SW 1271 (cell line): ENCODE measurements at places on chromosomes 12 and 14.

DNA sequence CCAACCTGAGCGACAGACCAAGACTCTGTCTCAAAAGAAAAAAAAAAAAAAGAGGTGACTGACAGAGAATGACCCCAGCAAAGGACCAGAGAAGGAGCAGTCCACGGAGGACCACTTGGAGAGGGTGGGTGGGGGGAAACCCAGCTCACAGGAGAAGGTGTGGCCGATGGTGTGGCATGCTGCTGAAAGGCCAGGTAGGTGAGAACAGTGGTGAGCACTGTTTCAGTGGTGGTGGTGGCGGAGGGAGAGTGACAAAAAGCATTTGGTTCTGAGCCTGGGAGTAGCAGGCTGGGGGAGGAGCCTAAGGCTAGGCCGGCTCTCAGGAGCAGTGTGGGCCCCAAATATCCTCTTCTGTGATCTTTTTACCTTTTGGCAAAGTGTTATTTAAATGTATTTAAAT is 63.8 kb downstream of the IRF2BPL start:
- DNase-seq = no peak

DNA sequence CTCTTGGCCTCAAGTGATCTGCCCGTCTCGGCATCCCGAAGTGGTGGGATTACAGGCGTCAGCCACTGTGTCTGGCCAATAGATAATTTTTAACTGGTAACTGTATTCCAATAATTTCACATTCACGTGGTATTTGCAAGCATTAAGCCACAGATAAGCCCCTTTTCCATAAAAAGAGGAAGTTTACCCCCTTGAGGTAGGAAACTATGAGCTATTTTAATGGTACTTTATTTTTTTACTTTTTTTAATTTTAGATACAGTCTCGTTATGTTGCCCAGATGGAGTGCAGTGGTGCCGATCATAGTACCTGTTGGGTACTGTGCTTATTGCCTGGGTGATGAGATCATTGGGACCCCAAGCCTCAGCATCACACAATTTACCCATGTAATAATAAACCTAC is 42.9 kb upstream of the AP4S1 start:
- no peak for DNase-seq

DNA sequence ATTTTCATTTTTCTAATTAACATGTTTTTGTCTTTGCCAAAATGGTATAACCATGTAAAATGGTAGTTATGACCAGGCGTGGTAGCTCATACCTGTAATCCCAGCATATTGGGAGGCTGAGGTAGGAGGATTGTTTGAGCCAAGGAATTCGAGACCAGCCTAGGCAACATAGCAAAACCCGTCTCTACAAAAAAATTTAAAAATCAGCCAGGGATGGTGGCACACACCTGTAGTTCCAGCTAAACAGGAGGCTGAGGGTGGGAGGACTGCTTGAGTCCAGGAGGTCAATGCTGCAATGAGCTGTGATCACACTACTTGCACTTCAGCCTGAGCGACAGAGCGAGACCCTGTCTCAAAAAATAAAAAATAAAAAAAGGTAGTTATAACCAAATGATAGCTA is 23.1 kb downstream of the PPTC7 start:
- no peak for DNase-seq

GRCh38 chr14:69244946-69245345 is 15.0 kb upstream of the GALNT16 start:
- no peak for DNase-seq

- no peak for DNase-seq
Observed at GRCh38 chr14:88241810-88242209, 81.3 kb downstream of the KCNK10 start.

DNA sequence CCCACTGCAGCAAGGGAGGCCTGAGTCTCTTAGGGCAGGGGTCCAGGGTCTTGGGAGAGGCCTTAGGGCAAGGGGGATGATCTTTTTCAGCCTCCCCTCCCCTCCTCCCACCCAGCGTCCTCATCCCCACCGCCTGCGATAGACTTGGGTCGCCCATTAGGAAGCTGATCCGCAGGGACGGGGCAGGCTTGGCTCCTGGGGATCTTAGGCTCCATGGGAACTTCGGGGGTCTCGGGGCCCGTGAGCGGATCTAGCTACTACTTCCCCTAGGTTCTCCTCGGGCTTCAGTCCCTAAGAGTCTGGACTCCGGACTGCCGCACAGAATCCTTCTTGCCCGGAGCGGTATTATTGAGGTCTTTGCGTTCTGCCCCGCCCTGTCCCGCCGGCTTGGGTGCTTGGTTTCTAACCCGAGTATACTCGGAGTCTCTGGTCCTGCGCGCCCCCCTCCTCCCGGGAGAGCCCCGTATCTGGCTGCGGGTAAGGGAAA is 2.2 kb upstream of the PTHLH start:
- DNase-seq = no peak

- DNase-seq = no peak
Observed at GRCh38 chr14:100165831-100166440, 6.5 kb upstream of the DEGS2 start.

GRCh38 chr12:17035372-17035771 is 429.4 kb upstream of the LMO3 start:
- DNase-seq = no peak

DNA sequence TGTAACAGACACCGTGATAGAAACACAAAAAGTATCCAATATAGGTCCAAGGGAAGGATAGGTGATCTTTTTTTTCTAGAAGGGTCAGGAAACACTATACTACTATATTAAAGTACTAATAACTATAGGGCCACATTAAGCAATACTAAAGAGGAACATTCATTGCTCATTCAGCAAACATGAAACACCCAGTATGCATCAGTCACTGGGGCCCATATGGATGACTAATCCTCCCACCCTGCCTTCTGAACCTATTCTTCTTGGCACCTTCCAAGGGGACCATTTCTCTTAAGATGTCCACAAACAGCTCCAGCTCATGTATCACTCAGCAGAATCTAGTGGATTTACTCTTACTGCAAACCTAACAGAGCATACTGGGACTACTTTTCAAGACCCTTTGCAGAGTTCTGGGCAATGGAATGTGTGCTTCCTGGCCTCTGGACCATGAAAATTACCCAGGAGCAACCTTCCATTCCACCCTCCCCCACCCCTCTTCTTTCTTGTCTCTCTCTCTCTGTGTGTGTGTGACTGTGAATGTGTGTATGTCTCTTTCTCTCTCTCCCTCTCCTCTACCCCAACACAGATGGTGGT is 187.9 kb downstream of the EPS8 start:
- no peak for DNase-seq
